Pons (tissue), 1 donor: ENCODE measurements at places on chromosomes 2 and 18.

DNA sequence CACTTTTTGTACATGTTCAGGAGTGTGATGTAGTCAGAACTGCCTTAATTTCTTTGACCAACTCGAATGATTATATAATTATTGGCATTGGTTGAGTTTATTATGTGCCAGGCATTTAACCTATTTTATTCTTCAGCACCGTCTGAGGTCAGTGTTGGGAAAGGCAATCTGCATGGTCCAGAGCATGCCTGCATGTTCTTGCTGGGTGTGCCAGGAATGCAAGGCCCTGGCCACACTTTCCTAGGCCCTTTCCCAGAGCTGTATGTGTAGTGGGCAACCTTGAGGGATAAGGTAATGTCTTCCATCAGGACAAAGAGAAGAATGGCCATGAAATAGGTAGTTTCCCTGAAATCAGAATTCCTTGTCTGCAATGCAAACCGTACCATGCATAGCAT is 9.7 kb upstream of the SNRNP200 start:
- DNase-seq = no peak

GRCh38 chr2:231235217-231235616 is 36.8 kb downstream of the ARMC9 start:
- no peak for DNase-seq

DNA sequence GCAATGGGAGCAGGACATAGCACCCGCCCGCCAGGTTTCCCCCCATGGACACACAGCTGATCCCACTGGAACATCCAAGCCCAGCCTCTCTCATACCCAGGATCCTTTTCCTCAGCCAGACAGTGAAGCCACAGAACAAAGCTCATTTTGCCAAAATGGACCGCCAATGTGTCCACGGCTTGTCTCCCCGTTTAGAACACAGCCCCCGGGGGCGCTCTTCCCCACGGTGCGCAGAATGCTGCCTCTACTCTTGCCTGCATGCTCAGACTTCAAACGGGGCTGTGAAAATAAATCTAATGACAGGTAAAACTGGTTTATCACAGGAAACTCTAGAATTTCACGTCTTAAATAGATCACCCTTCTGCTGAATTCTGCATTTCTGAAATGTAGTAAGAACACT is 548.5 kb upstream of the ID2 start:
- no peak for DNase-seq

DNA sequence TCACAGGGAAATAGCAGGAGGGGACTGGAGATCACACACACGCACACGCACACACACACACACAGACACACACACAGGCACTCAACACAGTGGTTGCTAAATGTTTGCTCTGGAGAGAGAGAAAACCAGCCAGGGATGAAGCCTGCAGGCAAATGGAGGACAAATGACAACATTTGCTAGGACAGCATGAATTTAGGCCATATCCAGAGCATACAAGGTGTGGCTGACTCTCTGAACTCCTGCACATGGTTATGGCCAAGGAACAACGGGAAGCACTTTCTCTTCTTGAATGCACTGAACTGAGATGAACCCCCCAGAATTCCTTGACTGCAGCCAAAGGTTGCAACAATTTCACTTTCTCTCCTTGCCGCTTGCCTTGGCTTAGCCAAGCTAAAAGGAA is 230.0 kb upstream of the RASGRP3 start:
- no peak for DNase-seq

DNA sequence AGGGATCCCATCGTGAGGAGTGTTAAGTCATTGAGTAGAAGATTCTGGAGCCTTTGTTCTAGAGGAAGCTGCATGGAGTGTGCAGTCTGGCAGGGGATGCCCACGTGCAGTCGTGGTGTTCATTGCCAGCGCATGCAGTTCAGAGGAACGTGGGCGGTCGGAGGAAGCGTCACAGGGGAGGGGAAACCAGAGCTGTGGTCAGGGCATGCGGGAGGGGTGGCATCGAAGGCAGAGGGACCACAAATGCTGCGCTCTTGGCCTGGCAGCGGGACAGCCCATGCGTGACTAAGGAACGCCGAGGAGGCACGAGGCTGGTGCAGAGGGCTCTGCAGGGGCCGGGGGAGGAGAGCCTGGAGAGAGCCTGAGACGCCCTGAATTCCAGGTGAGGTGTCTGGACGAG is 141.1 kb downstream of the KLHL29 start:
- no peak for DNase-seq

- DNase-seq = no peak
Observed at GRCh38 chr2:104762031-104762430, 91.9 kb upstream of the POU3F3 start.

DNA sequence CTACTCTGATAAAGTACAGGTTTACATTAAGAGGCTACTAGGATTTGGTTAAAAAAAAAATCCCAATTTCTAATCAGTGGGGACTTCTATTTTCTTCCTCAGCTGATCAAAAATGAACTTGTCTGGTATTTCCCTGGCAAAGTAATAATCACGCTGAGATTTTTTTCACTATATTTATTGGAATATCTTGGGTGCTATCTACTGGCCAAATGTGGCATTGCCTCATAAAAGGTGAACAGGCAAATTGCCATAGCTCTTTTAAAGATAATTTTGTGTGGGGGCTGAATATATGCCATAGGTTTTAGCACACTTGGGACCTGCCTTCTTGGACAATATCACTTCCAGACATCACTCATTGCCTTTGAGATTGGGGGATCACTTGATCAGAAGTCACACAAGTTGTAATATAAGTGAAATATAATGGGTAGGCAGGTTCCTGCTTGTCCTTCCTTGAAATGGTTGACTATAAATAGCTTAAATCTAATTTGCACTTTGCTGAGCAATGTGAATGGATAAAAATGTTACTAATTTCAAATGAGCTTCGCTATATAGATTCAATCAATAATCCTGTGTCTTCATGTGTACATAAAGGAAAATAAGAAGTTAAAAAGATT is 7.0 kb upstream of the NXPH2 start:
- DNase-seq = peak; percentile 54

DNA sequence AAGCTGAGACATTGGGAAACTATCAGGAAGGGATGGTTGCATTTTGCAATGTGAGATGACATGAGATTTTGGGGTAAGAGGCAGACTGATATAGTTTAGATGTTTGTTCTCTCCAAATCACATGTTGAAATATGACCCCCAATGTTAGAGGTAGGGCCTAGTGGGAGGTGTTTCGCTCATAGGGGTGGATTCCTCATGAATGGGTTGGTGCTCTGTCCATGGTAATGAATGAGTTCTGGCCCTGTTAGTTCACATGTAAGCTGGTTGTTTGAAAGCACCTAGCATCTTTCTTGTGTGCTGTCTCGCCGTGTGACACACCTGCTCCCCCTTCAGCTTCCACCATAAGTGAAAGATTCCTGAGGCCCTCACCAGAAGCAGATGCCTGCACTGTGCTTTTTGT is 37.7 kb downstream of the TPRKB start:
- no peak for DNase-seq

DNA sequence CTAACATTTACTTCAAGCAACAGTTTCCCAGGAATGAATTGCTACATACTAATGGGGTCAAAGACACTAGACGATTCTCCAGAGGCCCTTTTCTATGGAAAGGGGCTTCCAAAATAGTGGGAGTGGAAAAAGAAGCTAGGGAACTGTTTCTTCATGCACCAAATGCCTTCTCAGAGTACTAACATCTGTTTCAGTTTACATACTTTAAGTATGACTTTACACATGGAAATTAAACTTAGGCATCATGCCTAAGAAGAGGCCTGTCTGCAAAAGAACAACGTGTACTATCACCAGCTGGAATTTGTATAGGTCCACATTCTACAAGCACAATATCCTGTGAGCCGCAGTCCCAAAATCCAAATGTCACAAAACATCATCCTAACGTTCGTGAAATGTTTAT is 29.4 kb upstream of the WDR75 start:
- peak; percentile 8 for DNase-seq

DNA sequence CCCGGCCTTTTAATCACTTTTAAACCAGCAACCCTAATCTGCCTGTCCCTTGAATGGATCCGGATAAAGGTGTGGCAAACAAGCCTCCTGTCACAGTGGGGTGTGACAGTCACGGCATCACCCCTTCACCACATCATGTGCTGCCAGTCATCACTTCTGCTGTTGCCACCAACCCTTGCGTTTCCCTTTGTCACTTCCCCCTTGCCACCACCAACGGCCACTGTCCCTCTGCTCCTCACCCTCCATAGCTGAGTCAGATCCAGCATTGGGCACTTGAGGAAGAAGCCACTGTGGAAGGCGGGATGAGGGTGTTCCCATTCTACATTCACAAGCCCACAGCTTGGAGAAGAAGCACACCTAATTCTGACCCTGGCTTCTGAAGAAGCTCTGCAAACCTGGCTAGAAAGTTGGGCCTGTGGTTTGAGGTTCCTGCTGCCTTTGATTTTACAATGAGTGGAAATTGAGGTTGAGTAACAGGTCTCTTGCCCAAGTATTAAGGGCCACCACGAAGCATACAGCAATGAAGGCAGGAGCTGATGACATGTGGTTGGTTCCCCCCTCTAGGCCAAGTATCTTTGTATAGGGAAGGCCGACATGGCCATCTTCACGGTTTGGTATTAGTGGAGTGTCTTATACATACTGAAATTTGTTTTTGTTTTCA is 22.9 kb upstream of the DARS1 start:
- DNase-seq = no peak

DNA sequence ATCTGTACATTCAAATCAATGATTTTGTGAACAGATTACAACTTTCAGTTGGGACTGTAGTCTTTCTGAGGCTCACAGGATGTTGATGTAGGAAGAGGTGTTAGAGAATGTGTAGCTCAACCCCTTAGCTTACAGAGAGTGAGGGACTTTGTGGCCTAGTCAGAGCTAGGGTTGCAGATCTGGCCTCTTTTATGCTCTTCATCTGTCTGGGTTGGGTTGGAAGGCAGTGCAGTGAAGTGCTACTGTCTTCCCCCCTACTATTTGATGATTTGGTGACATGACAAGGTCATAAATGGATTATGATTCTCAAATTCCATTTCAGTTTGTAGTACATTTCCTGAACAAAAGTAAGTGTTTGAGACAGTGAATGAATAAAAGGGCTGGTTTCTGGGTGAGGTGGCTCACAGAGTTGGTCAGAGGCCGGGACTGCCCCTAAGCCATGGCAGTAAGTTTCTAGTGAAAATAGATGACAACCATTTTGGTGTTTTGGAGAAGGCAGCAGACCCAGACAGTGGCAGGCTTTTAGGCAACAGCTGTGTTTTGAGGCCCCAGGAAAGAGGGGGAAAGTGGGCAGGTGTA is 21.6 kb downstream of the MAP4K4 start:
- DNase-seq = no peak

DNA sequence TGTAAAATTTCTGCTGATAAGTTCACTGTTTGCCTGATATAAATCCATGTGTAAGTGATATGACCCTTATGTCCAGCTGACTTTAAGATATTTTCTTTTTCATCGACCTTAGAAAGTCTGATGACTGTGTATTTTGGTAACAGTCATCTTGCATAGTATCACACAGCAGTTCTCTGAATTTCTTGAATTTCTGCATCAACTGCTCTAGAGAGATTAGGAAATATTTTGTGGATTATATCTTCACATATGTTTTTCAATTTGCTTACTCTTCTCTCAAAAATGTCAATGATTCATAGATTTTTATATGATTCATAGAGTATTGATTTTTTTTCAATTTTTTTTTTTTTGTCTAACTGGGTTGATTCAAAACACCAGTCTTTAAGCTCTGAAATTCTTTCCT is 945.3 kb downstream of the TRIB2 start:
- DNase-seq = no peak

DNA sequence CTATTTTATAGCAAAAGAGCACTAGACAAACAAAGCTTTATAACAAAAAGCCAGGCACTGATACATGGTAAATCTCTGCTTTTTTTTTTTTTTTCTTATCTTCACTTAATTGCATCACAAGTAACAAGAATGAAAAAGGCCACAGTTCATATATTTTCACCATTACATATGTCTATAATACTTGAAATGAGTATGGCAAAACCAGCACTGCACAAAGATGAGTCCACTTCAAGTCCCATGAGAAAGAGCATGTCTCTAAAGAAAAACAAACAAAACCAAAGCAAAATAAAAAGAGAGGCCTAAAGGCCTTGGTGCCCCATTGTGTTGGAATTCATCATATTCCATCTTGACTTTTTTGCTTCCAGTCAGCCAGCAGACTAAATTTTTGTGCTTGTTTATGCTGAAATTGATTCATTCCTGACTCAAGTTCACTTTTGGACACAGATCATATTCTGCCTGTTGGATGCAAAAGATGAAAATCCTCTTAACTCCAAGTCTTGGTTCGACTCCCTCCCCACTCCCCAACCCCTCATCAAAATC is 264.9 kb upstream of the CCDC68 start:
- DNase-seq = no peak

DNA sequence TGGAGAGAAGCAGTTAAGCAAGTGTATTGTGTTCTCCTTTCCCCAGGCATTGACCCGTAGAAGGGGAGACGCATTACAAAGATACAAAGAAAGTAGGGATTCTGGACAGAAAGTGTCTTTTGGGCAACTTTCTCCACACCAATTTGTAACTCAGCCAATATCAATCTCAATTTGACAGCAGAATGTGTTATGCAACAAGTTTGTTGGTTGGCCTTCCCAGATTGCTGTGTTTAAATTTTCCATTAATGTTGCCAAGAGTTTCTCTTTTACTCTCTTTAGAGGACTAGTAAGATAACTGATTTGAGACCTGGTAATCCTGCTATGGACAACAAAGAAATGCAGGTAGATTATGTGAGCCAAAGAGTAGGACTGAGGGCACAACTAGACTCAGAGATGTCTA is 279.6 kb downstream of the ZNF804A start:
- no peak for DNase-seq

DNA sequence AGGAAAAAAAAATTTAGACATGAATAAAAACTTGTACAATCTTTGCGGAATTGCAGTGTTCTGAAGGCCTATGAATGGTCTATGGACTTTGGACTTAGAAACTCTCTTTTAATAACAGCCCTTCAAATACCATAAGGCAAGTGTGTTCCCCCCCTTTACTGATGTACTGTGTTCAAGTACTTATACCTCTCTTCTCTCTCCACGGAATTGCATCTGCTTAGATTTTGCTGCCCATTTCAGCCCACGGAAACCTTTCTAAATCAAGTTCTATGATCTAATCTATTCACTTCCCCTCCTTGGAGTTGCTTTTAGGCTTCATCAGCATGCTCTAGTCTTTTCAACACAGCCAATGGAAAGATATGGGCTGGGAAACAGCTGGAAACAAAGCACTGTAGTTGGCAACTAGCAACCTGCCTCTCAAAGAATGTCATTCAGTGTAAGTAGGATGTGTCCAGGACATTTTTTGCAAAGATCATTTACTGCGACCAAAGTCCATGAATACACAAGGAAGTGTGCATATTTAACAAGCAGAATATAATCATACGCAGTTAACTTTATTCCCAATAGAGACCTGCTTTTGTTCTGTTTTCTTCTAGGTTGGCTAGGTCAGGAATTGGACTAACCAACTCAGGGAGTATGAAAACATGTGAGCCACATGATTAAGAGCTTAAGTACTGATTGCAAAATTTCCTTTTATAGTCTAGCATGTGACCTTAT is 58.0 kb downstream of the SLC40A1 start:
- no peak for DNase-seq

- no peak for DNase-seq
Observed at GRCh38 chr2:127371037-127371436, 16.7 kb downstream of the MAP3K2 start.

- no peak for DNase-seq
Observed at GRCh38 chr2:20615466-20616241, 35.2 kb downstream of the HS1BP3 start.
